Naive thymus-derived CD4-positive, alpha-beta T cell (primary cell): ENCODE measurements at places on chromosomes 16 and 17. TPM values are rescaled to one million over a fixed set of nuclear protein-coding genes. Genes with fewer than 3 reads are reported as not detected.

The NFE2L1 gene
- total RNA-seq: 34.7 TPM

DNA sequence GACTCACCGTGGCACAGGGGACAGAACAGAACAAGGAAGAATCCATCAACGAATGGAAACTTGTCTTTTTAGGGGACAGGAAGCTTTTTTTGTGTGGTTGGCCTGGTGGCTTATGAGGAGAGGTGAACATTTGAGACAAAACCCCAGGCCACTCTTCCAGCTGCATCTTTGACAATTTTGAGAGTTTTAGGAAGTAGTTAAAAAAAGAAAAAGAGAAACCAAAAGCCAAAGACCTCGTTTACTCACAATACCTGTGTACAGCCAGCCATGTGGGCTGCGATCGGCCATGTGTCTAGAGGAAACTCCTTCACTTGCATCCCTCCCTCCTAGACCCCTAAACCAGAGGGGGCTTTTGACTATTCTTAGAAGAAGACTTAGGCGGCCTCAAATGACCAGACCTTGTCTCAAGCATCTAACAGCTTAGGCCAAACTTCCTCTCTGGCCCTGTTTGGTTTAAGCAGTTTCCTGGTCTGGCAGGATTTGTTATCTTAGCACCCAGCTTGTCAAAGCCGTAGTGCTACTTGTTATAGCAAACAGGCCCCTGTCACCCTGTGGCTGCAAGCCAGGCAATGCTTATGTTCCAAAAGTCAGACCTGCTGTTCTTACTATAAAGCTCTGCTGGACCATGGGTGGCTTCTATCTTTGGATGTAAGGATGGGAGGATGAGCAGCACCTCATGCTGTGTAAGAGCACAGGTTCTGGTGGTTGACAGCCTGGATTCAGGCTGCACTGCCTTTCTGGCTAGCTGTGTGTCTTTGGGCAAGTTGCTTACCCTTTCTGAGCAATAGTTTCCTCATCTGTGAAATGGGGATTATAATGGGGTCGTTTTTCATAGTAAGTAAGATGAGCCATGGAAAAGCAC is 17.7 kb downstream of the KSR1 start:
- peak; percentile 14 for DNase-seq

GRCh38 chr17:52106638-52107261 is 51.8 kb downstream of the CA10 start:
- DNase-seq: no peak

GRCh38 chr16:10376229-10376628 is 9.6 kb upstream of the ATF7IP2 start:
- DNase-seq: no peak

DNA sequence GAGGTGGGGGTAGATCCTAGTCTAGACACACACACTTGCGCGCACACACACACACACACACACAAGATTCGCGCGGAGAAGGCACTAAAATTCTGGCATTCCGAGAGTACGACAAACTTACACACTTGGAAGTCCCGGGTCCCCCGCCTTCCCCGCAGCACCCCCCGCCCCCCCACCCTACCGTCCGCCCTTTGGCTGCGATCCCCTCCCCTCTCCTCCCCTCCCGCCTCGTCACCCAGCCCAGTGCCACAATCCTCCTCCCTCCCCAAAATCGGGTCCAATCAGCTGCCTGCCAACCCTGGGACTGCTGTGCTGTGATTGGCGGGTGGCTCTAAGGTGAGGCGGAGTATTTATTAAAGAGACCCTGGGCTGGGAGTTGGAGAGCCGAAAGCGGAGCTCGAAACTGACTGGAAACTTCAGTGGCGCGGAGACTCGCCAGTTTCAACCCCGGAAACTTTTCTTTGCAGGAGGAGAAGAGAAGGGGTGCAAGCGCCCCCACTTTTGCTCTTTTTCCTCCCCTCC is at the start of gene SOX9:
Gene SOX9 (plus strand): TSS at position 379 of the 522 bp plus-strand sequence. CDS start 372 bp downstream, outside the sequence.
- no peak for DNase-seq

The RND2 gene
- total RNA-seq: 0.44 TPM

- DNase-seq: no peak
Observed at GRCh38 chr17:6574687-6575595, 18.6 kb upstream of the PITPNM3 start.

DNA sequence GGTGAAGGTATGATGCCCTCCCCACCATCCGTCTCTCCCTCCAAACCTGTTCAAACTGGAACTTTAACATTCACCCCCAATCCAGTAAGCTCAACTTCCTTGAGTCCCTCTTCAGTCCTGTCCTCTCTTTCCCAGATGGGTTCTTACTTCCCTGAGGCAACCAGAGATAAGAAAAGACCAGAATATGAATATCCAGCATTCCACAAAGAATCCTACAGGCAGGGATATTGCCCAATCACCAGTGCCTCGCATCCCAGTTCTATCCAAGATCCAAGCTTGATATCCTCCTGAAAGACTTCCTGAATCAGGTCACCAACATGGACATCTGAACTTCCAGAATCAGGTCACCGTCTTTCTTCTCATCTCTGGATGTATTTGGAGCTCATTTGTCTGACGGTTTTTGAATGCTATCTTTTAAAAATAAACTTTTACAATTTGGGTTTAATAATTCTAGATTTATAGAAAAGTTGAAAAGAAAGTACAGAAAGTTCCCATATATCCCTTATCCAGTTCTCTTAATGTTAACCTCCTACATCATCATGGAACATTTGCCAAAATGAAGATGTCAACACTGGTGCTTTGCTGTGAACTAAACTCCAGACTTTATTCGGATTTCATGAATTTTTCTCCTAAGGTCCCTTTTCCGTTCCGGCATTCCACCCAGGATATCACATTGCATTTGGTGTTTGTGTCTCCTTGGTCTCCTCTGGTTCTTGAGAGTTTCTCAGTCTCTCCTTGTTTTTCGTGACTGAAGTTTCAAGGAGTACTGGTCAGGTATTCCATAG is 13.7 kb upstream of the COL1A1 start:
- no peak for DNase-seq

DNA sequence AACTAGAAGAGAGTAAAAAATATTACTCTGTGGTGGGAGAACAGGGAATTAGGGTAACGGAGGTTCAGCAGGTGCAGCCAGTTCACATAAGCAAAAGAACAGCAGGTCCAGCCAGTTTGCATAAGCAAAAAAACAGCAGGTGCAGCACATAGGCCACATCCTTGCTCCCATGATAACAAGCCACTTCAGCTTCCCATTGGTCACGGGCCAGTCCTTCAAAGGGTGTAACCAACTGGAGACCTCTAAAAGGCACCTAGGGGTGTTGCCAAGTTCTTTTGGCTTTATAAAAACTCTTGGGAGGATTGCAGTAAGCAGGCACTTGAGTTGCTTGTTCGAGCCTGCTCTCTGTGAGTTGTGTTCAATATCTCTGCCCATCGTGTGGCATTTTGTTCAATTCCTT is 488.1 kb downstream of the XYLT1 start:
- no peak for DNase-seq

DNA sequence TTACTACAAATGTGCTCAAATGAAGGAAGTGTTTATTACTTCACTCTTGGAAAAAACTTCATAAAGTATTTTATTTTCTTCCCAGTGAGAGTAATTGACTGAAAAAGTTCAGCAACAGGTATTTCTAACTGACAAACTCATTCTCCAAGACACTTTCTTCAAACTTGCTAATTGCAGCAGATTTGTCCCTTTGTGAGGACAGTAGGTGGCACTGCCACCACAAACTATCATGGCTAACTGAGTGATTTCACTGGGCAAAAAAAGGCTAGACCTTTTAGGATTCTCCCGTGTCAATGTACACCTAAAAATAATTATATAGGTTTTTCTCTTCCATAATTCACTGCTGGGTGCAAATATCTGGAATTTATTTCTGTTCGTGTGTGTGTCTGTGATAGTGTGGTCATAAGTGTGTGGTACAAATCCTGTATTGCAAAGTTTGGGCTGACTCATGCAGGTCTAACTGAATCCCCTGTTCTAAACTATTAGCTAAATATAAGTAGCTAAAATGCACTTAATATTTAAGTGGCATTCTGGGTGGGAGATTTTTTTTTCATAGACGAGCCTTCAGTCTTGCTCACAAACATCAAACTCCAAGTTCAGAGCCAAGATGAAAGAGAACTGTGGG is 3.9 kb downstream of the HS3ST3A1 start:
- peak; percentile 45 for DNase-seq

The MMP25 gene
- 3.7 TPM for total RNA-seq

The GPR139 gene
- not detected for total RNA-seq

GRCh38 chr17:7982173-7982572 is 20.2 kb upstream of the GUCY2D start:
- no peak for DNase-seq

GRCh38 chr17:20284570-20285295 is 182.6 kb downstream of the LGALS9B start:
- no peak for DNase-seq

- no peak for DNase-seq
Observed at GRCh38 chr17:52170963-52171572, 12.6 kb upstream of the CA10 start.

DNA sequence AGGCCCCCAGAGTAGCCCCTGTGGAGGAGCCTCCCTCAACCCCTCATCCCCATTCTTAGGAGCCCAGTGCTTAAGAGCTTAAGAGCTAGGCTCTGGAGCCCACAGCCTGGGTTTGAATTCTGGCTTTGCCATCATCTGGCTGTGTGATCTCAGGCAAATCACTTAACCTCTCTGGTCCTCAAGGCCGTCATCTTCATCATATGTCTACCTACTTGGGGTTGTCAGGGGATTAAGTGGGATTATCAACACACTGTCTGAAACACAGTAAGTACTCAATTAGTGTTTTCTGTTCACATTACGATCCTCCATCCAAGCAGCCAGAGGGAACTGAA is 4.8 kb downstream of the SREBF1 start:
- DNase-seq: no peak

GRCh38 chr17:3221850-3222249 is 14.4 kb downstream of the OR1A1 start:
- no peak for DNase-seq

The KRTAP4-4 gene
- total RNA-seq: not detected

- no peak for DNase-seq
Observed at GRCh38 chr17:4719684-4720221, 9.3 kb downstream of the ARRB2 start.

GRCh38 chr17:6019959-6020358 is 50.2 kb upstream of the WSCD1 start:
- DNase-seq: no peak

- DNase-seq: no peak
Observed at GRCh38 chr17:69058165-69058564, 2.6 kb downstream of the ABCA9 start.

- DNase-seq: no peak
Observed at GRCh38 chr17:2683912-2684311, 27.7 kb downstream of the CLUH start.

DNA sequence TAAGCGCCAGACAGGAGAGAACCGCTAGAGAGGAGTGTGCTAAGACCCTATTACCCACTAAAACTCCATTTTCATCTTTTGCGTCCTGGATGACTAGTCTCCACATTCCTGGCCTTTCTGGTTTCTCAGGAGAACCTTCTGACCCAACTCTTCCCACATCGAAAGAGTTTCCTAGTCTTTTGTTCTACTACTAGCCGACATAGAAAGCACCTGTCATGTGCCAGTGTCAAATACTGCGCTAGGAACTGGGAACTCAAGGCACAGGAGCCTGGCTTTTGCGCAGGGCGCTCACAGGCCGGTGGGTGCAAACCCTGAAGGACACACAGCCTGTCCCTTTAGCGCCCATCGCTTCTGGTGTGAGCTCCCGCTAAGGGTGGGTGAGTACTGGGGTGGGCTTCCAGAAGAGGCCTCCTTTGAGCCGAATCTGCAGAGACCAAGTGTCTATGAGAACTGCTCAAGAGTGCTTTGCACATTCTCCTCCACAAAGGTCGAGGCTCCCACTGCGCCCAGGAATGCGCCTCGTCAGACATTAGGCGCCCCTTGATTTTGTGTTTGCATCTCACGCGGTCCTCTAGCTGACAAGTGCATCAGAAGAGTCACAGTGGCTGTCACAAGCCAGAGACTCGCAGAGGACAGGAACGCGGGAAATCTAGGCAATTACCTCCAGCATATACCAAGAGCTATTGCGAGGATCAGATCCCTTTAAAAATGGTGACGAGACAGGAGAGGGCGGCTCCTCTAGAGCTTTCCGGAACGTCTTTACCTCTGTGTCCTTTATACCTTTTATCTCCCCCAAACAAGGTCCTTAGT is 2.0 kb upstream of the PSMB3 start:
- no peak for DNase-seq

- no peak for DNase-seq
Observed at GRCh38 chr16:55088098-55088497, 157.4 kb downstream of the IRX5 start.

DNA sequence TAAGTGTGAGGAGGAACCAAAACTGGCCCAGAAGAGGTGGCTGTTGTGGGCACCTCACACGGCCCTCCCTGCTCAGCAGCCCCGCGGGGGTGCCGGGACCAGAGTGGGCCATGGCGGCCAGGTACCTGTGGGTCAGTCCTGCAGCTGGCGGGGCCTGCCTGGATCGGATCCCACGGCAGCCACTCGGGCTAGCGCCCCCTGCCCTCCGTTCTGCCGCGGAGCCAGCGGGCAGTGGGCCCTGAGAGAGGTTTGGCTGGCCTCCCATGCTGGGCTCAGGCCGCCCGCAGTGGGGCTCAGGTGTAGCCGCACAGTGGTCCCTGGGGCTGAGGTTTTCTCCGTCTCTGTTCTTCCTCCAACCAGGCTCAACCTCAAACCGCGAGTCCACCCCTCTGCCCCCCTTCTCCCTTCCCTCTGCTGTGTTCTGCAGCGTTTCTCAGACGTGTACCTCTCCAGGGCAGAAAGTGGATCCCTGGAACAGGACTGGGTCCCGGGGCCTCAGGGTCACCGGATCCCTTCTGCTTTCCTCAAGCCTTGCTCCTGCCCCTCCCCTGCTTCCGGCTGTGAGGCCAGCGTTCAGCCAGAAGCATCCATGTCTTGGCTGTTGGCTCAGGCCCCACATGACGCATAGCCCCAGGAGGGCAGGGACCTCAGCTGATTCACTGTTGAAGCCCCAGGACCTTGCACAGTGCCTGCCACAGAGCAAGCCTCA is 28.6 kb upstream of the ITGA3 start:
- DNase-seq: no peak

GRCh38 chr16:47873434-47873833 is 282.4 kb downstream of the ABCC12 start:
- DNase-seq: no peak

DNA sequence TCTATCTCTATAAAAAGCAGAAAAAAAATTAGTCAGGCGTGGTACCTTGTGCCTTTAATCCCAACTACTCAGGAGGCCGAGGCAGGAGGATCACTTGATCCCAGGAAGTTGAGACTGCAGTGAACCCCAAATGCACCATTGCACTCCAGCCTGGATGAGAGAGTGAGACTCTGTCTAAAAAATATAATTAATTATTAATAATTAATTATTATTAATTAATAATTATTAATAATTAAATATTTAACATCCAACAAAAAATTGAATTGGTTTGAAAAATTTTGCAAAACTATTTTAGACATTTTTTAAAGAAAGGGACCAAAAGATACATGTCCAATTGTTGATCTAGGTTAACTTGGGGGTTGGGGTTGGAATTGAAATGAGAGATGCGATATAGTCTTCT is 51.0 kb downstream of the MYH3 start:
- no peak for DNase-seq

The SSTR5 gene
- total RNA-seq: not detected

DNA sequence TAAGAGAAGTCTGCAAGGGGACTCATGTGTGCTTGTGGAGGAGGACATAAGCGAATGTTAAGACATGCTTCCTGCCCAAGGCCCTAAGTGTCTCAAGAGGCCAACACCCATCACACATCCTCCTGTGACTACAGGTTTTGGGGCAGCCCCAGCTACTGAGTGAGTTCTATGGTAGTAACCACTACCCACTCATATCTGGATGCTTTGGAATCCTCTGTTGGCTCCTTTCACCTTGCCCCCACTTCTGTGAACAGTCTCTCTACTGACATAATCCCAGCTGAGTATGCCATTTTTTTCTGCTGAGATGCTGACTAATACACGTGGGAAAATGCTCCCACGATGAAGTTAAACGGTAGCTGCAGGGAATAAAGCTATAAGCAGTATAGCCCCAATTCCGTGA is 153.5 kb downstream of the VPS53 start:
- DNase-seq: no peak

The CACNA1H gene
- 0.31 and 0.36 TPM in 2 replicates for total RNA-seq
